Stimulated activated CD8-positive, alpha-beta memory T cell treated with anti-CD3 and anti-CD28 coated beads, Interleukin-4, amount 100 ng/mL, for 1 hour (primary cell): ENCODE measurements at places on chromosomes 2 and 18.

GRCh38 chr2:207905546-207905945 is 119.8 kb downstream of the PLEKHM3 start:
- DNase-seq: no peak

DNA sequence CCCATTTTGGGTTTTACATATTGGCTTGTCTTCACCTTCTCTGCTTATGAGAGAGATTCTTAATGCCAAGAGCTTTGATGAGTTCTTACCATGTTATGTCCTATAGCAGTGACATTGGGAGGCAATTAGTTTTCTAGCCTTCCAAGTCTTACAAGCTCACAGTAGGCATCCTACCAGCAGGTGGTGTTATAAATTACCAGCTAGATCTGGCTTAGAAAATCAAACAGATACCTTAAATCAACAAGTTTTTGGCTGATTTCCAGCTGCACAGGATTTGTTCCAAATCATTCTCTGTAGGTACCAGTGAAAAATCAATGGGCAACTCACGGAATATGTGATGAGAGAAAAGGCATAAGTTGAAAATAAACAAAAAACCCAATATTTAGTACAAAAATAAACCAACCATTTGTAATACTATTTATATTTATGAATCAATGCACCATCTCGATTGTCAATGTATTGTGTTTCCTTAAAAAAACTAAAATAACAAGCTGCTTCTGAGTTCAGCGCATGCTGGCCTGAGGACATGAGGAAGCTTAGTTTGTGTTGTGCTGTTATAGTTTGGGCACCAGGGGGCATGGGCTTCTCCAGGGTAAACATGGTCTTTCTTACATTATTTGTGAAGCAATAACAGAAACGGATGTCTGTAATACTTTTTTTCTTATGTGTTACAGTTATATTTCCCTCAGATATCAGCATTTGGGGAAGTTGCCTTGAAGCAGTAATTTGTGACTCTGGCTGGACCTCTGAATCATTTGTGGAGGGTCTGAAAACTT is 34.1 kb upstream of the NXPH2 start:
- DNase-seq: no peak

GRCh38 chr2:13698847-13699246 is 933.7 kb upstream of the LRATD1 start:
- no peak for DNase-seq

DNA sequence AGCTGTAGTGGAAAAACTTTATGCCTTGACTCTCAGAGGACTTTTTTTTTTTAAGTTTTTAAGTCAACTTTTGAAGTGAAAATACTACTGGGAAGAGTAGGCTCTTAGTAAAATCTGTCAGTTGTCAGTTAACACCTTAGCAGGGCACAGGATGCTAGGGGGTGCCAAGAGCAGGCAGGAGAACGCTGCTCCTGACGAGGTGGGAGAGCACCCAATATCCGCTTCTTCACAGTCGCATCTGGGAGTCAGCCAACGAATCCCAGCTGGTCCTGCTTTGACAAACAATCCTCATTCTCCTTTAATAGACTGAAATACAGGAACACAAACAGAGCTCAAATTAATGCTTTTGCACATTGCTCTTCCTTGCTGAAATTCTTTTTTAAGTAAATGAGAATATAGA is 709.5 kb upstream of the ACVR2A start:
- no peak for DNase-seq

- no peak for DNase-seq
These were observed 136.6 kb upstream of the ZC3H15 start for GRCh38 chr2:186349508-186349907.

DNA sequence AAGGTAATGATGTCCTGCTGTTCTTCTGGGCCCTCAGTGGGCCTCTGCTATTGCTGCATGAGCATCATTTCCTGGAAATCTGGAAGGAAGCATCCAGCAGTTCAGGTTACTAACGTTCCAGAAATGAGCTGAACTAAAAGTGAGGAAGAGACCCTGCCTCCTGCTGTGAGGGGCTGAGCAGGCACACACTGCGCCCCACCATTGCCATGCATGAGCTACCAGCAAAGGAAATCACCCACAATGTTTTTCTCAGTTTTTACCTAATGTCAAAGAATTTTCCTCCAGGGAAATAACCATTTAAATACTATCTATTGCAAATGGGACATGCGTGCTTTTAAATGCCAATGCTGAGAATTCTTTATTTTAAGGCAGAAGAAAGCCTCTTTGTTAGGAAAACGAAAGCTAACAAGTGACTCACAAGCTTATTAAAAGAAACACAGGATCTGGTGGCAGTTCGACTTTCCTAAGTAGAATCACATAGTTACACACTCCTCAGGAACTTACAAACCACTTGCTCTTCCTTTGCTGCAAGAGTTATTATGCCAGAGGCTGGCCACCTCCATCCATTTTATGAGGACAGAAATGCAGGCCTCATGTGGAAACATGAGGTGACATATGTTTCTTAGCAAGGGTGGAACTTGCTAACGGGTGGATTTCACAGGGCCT is 152.6 kb upstream of the TTC39C start:
- DNase-seq: no peak

DNA sequence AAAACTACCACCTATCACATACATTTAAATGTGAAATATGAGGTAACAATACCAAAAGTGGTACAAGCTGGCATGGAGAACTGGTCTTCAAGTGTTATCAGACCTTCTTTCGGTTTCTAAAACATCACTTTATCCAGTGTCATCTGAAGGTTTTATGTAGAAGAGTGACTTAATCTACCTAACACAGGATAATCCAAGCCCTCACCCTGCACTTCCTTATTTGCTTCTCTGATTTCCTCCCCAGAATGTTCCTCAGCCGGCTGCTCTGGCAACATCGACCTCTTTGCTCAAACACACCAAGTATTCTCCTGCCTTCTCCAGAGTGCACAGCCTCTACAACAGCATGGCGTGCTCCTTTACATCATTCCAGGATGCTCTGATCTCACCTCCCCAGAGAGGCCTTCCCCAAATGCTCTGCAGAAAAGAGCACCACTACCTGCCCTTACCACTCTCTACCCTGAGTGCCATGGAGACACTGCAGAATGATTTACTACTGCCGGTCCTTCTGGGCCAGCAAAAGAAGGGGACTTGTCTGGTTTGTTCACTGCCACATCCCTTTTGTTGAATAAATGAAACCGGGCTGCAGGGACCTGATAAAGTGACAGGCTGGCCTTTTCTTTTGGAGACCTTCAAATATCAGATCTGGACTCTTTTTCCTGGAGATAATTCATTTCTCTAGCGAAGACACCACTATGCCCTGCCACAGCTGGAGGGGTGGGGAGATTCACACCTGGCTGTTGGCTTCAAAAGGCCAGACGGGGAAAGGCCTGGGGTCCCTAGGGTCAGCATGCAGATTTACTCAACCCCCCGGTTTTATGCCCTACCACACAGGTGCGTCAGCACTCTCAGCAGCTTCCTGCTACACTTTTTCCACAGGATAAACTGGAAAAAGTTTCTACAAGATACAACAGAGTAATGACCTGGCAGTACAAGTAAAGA is 42.0 kb downstream of the TTR start:
- no peak for DNase-seq

- DNase-seq: no peak
These were observed 9.4 kb downstream of the C2orf42 start for GRCh38 chr2:70181363-70181956.

DNA sequence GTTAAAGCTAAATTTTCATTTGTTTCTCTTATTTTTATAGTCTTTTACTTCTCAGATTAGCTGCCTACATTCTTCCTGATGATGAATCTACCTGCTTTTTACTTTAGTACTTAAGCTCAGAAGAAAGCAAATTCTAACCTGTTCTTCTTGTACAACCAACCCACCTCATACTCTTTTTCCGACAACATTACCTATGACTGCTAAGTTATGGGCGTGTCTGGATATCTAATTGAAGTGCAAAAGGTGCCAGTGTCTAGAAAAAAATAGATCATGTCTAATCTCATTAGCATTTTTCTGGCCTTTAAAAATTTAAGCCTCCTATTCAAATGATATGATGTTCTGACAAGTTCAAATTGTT is 1.5 kb upstream of the RGPD4 start:
- no peak for DNase-seq

DNA sequence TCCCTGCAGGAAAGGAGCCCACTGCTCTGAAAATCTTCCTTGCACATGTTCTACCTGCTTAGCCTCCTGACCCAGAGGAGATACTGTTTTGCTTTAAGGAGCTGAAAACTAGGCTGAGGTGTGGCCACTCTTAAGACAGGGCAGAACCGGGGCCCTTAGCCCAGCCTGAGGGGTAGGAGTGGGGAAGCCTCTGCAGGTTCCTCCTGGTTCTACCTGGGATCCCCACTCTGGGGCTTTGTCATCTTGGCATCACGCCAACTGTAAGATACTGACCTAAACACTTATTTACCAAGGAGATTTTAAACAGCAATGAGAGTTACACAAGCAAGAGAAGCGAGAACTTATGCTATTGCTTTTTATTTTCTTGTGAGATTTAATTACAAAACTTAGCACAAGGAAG is 86.9 kb downstream of the KCTD1 start:
- DNase-seq: no peak

DNA sequence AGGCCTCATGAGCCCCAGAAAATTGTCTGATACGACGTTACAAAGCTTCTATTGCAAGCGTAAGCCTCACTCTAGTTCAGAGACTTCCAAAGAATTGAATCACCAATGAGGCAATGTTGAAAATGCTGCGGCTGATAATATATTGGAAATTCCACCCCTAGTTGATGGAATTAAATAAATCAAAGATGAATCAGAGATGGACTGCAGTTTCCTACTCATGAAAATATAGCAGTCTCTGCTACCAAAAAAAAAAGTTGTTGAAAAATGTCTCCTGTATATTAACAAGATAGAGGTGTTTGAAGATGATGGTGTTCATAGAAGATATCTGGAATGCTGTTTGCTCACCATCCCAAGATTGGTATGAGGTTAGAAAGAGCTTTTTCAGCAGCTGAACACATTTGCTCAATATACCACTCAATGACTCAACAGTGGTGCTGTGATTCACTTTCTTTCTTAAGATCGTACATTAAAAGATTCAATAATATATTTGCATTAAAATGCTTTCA is 99.8 kb upstream of the ARHGAP28 start:
- no peak for DNase-seq

DNA sequence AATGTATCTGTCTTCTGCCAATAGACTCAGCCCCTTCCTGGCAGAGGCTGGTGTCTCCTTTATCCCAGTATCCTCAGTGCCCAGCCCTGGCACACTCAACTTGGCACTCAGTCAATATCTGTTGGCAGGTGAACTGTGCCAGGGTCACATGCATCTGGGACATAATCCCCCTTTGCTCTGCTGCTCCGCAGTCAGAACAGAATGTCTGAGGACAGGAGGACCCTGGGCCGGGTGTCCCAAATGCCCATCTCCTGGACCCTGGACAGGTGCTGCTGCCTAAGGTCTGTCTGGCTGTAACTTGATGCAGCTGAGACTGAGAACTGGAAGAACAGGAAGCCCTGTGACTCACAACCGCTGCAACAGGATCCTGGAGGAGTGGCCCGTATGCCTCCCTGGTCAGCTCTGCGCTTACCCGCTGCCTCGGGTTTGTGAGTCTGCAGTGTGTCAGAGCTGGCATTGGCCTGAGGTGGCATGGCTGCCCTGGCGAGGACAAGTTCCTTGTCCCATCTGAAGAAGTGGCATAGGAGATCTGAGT is 11.4 kb downstream of the HK2 start:
- no peak for DNase-seq

DNA sequence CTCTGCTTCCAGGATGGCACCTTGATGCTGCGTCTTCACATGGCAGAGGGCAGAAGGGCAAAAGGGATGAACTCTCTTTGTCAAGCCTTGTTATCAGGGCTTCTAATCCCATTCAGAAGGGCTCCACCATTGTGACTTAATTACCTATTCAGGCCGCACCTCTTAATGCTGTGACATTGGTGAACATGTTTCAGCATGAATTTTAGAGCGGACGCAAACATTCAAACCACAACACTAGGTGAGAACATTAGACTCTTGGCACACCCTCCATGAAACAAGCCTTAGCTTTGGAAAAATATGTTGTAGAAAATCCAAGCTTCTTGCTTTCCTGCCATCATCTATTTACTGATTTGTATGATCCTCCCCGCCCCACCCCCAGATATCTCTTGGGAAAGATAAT is 17.9 kb downstream of the DAW1 start:
- no peak for DNase-seq

GRCh38 chr18:72762515-72763122 is 105.2 kb downstream of the NETO1 start:
- DNase-seq: no peak

DNA sequence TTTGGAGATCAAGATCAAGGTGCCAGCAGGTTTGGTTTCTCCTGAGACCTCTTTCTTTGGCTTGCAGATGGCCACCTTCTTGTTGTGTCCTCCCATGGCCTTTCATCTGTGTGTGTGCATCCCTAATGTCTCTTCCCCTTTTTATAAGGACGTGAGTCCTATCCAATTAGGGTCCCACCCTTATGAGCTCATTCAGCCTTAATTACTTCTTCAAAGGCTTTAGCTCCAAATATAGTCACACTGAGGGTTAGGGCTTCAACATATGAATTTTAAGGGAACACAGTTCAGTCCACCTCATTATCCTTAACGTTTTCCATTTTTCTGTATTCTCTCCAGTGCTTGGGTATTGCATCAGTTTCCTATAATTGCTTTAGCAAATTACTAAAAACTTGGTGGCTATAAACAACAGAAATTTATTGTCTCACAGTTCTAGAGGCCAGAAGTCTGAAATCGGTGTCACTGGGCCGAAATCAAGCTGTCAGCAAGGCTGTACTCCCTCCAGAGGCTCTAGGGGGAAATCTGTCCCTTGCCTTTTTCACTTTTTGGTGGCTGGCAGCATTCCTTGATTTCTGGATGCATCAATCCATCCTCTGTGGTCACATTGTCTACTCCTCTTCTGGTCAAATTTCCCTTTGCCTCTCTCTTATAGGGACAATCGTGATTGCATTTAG is 34.1 kb downstream of the CDC42EP3 start:
- DNase-seq: no peak

DNA sequence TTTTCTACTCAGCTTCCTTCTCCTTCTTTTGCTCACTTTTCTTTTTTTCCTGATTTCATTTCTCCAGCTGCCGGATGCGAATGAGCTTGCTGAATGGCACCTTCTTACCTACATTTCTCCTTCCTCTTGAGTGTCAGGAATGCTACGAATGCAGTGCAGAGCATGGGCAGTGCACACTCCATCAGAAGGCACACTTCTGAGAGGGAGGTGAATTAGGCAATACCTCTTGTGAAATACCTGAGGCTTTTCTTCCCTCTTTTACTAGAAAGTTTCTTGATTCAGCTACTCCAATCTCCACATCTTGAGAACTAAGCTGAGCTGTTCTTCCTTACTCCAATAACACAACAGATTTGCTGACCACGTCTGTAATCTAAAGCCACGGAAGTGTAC is 51.1 kb downstream of the PLEKHM3 start:
- no peak for DNase-seq

- DNase-seq: no peak
These were observed 75.0 kb upstream of the SLC25A52 start for GRCh38 chr18:31835528-31836133.

- DNase-seq: no peak
These were observed 24.4 kb downstream of the MPHOSPH10 start for GRCh38 chr2:71154798-71155197.
